Stimulated activated naive CD8-positive, alpha-beta T cell treated with anti-CD3 and anti-CD28 coated beads, Interleukin-15, Interleukin-2, amounts not matched to agents 100 U/mL and 50 U/mL, for 24 hours (primary cell): ENCODE measurements at places on chromosomes 7 and 10.

- no peak for DNase-seq
Measured at GRCh38 chr7:56291-56913, 136.0 kb upstream of the FAM20C start.

DNA sequence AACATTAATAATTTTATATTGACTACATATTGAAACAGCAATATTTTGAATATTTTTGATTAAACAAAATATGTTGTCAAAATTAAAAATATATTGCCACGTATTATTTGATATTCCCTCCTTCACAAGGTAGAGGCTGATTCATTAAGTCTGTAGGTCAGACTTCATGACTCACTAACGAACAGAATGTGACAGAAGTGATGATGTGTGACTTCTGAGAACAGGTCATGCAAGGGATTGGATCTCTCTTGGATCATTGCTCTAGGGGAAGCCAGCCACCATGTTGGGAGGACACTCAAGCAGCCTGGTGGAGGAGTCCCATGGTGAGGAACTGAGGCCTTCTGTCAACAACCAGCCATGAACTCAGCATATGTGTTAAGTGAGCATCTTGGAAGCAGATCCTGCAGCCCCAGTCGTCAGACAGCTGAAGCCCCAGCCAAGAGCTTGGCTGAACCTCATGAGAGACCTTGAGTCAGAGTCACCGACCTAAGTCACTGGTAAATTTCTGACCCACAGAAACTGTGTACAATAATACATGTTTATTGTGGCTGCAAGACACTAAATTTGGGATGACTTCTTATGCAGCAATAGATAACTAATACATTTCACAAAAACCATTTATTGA is 66.6 kb downstream of the HTR5A start:
- no peak for DNase-seq

GRCh38 chr10:10533437-10533836 is 484.2 kb upstream of the CELF2 start:
- DNase-seq = no peak

DNA sequence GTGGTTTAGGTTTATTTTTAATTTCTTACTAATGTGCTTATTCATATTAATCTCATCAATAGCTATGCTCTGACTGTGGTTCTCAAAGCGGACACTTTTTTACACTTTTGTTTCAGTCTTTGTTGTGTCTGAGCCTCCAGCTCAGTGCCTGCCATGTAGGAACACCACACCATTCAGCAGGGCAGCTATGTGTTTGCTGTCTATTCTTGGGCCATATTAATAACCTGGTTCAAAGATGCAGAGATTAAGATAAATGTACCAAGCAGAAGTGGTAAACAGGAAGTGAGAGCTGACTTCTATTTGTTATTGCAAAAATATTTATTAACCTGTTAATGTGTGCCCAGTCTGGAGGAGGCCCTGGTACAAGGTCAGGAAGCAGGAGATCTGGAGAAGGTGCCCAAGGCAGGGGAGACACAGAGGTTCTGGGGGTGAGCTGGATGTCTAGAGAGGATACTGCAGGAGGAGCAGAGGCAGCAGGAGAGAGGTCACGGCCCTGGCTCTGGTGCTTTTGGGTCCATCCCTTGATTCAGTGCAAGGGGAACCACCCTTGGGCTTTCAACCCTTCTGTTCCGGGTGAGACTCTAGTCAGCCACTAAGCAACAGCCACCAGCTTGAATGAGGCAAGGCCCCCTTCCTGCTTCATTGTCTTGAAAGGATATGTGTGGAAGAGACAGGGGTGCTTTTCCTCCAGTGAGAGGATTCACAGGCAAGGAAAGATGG is 1.9 kb downstream of the TBXAS1 start:
- no peak for DNase-seq

DNA sequence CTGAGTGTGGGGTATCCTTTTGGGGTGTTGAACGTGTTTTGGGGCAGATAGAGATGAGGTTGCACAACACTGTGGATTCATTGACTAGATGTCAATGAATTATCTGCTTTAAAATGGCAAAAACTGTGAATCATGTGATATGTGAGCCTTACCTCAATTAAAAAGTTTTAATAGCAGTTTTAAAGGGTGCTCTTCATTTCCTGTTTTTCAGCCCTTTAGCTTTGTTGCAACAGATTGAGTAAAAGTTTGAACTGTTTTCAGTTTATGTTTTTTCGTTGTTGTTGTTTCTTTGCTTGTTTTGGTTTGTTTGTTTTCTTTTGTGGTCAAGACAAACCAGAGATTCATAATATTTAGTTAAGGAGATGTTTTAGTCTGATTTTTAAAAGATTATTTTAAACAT is 9.4 kb downstream of the TAS2R41 start:
- no peak for DNase-seq

DNA sequence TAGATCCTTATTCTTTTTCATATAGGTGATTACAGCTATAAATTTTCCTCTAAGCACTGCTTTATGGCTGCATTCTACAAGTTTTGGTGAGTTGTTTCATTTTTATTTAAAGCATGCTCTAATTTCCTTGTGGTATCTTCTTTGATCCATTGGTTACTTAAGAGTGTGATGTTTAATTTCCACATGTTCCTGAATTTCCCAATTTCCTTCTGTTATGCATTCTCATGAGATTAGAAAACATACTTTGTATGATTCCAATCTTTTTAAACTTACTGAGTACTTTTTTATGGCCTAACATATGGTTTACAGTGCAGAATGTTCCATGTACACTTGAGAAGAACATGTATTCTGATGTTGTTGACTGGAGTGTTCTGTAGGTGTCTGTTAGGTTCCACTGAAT is 53.4 kb downstream of the MYL10 start:
- no peak for DNase-seq

DNA sequence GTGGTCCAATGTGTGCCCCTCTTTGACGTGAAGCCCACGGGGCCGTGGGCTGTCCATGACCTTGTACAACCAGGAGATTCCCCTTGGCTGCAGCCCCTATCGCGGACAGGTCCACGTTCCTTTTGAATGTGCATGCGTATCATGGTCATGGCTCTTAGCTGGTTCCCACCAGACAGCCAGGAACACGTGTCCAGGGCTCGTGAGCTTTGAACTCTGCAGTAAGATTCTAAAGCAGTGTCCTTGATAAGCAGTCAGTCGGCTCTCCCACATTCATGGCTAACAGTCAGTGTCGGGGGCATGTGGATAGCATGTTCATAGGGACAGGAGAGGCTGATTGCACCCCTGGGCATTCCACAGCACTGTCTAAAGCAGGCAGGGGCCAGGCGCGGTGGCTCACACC is 75.9 kb upstream of the SH2B2 start:
- no peak for DNase-seq

- no peak for DNase-seq
Measured at GRCh38 chr7:66013938-66014337, 31.9 kb upstream of the GUSB start.
